Left ventricle myocardium inferior (tissue), 1 donor: ENCODE measurements at places on chromosomes 3 and 15. TPM values are rescaled to one million over a fixed set of nuclear protein-coding genes. Genes with fewer than 3 reads are reported as not detected.

GRCh38 chr3:105414841-105415240 lies 48.1 kb downstream of the ALCAM start:
- no peak for DNase-seq
- no peak overlapping the region for H3K4me3 ChIP-seq
- no peak overlapping the region for H3K27ac ChIP-seq
- no peaks in the 10 kb centered on the region for H3K27me3 ChIP-seq
- no peaks in the 10 kb centered on the region for H3K36me3 ChIP-seq

- no peak overlapping the region for H3K4me3 ChIP-seq
- DNase-seq, result peak; percentile 19
- H3K27me3 ChIP-seq, result no peaks in the 10 kb centered on the region
- H3K27ac ChIP-seq, result no peak overlapping the region
These were observed 381.4 kb downstream of the NTRK3 start for GRCh38 chr15:87874896-87875711.

GRCh38 chr3:182596676-182597410 lies 196.5 kb upstream of the ATP11B start:
- H3K27me3 ChIP-seq, result peaks cover 9% of the 10 kb centered on the region
- H3K36me3 ChIP-seq, result no peaks in the 10 kb centered on the region
- no peak overlapping the region for H3K4me3 ChIP-seq
- DNase-seq, result no peak
- H3K4me1 ChIP-seq, result no peaks in the 10 kb centered on the region

- no peaks in the 10 kb centered on the region for H3K36me3 ChIP-seq
- no peak for DNase-seq
- H3K4me3 ChIP-seq, result no peak overlapping the region
- H3K27me3 ChIP-seq, result no peaks in the 10 kb centered on the region
These were observed 157.9 kb downstream of the CHSY1 start for GRCh38 chr15:101093958-101094357.

DNA sequence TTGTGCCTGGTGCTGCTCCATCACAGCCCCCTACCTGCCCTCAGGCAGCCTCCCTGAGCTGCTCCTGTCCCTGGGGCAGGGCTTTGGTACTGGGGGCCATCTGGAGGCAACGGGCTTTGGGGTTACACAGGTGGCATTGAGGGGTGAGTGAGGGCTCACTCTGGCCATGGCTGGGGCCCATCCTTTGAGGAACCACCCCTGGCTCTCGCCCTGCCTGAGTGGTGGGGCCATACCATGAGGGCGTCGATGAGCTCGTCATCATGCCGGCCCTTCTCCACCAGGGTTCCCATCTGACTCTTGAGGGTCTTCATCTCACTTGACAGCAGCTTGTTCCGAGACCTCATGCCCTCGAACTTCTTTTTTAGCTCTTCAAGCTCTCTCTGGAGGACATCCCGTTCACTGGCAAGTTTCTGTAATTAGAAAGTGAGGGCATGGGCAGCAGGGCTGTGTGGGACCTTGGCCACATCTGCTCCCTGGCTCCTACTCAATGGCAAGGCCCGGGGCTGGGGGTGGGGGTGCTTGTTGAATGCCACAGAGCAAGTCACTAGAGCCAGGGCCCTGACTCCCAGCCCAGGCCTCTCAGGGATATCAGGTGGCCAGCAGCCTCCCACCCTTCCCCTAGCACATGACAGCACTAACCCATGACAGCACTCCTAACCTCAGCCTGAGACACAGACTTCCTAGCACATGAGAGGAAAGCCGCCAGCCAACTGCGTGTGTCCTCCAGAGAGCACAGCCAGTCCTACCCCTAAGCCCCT lies 33.5 kb downstream of the CCDC13 start:
- H3K27ac ChIP-seq, result peak overlapping the region; percentile 92
- DNase-seq, result peak; percentile 91
- H3K4me1 ChIP-seq, result peaks cover 45% of the 10 kb centered on the region
- peak overlapping the region; percentile 4 for H3K4me3 ChIP-seq
- no peaks in the 10 kb centered on the region for H3K36me3 ChIP-seq
- H3K27me3 ChIP-seq, result no peaks in the 10 kb centered on the region

GRCh38 chr15:61050844-61051568 lies 178.1 kb downstream of the RORA start:
- no peak overlapping the region for H3K27ac ChIP-seq
- peaks cover 13% of the 10 kb centered on the region for H3K4me1 ChIP-seq
- H3K27me3 ChIP-seq, result no peaks in the 10 kb centered on the region

GRCh38 chr3:30162579-30162978 lies 443.8 kb upstream of the TGFBR2 start:
- no peak for DNase-seq
- no peak overlapping the region for H3K4me3 ChIP-seq
- H3K36me3 ChIP-seq, result no peaks in the 10 kb centered on the region

GRCh38 chr3:56930706-56931105 lies 129.0 kb upstream of the ARHGEF3 start:
- no peaks in the 10 kb centered on the region for H3K27me3 ChIP-seq
- DNase-seq, result no peak
- peaks cover 49% of the 10 kb centered on the region for H3K4me1 ChIP-seq
- H3K36me3 ChIP-seq, result no peaks in the 10 kb centered on the region

- H3K27ac ChIP-seq, result no peak overlapping the region
- DNase-seq, result no peak
- peaks cover 8% of the 10 kb centered on the region for H3K4me1 ChIP-seq
- H3K4me3 ChIP-seq, result no peak overlapping the region
- H3K36me3 ChIP-seq, result no peaks in the 10 kb centered on the region
These were observed 61.2 kb upstream of the MCF2L2 start for GRCh38 chr3:183489455-183490210.

- H3K27ac ChIP-seq, result no peak overlapping the region
- no peak overlapping the region for H3K4me3 ChIP-seq
- DNase-seq, result no peak
- no peaks in the 10 kb centered on the region for H3K4me1 ChIP-seq
- H3K36me3 ChIP-seq, result no peaks in the 10 kb centered on the region
- no peaks in the 10 kb centered on the region for H3K27me3 ChIP-seq
These were observed 1035.7 kb downstream of the ZPLD1 start for GRCh38 chr3:103470498-103470897.

GRCh38 chr3:145807990-145808389 lies 353.0 kb downstream of the PLOD2 start:
- no peak overlapping the region for H3K27ac ChIP-seq
- no peaks in the 10 kb centered on the region for H3K4me1 ChIP-seq
- no peak overlapping the region for H3K4me3 ChIP-seq
- H3K27me3 ChIP-seq, result no peaks in the 10 kb centered on the region
- DNase-seq, result peak; percentile 16

DNA sequence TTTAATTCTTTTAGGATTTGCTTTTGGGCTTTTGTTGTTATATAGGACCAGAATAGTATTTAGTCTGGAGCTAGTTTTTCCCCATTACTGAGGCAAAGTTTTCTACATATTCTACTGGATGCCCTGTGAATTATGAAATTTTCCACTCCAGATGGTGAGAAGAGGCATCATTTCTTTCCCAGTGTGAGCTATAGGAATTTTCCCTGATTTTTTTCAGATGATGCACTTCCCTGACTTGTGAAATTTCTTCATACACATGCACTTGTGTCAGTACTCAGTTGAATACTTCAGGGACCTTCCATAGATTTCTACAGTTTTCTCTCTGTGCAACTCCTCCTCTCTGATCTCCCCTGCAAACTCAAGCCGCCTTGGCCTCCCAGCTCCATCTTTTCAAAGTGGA lies 73.7 kb upstream of the SLCO2A1 start:
- H3K4me1 ChIP-seq, result no peaks in the 10 kb centered on the region
- H3K27me3 ChIP-seq, result no peaks in the 10 kb centered on the region
- no peak overlapping the region for H3K4me3 ChIP-seq
- no peak for DNase-seq

CPN2 gene
- total RNA-seq, result 2.4 TPM

NAALADL2 gene
- 5.8 TPM for total RNA-seq

GOLGA8O gene
- 1.2 TPM for total RNA-seq
